ENCODE measurements at places on chromosomes 2 and 18.

- no peak for DNase-seq
Measured at GRCh38 chr2:68193144-68193543, 35.5 kb downstream of the PNO1 start.

DNA sequence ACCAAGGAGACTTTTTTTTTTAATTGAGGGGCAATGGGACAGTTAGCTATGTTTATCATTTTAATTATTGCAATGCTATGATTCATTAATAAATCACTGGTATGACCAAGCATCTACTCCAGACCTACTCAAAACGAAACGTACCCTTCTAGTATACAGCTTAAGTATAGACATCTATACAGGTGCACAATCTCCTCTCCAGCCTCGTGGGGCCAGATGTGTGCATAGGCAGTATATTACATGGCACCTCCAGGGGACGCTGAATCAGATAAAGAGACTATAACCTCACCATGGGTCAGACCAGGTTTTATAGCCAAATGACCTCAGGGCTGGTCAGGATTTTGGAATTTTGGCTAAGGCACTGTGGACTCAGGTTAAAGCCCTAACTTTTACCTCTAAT is 86.6 kb downstream of the SS18 start:
- DNase-seq: no peak

GRCh38 chr18:62499263-62499650 is 23.6 kb upstream of the ZCCHC2 start:
- no peak for DNase-seq

DNA sequence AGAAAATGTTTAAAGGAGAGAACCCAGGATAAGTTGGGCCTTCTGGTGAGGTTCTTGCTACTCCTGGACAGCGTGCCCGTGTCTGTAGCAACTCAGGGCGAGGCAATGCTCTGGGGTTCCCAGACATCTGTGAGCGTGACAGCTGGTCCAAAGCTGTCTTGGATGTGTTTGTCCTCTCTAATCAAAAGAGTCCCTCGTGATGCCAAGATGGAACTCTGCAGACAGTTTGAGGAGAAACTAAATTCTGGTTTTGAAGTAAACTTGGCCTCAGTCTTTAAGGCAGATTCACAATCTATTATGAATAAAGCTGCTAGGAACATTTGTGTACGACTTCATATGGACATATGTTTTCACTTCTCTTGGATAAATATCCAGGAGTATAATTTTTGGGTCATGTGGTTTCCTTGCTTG is 47.3 kb downstream of the TMEM17 start:
- no peak for DNase-seq

DNA sequence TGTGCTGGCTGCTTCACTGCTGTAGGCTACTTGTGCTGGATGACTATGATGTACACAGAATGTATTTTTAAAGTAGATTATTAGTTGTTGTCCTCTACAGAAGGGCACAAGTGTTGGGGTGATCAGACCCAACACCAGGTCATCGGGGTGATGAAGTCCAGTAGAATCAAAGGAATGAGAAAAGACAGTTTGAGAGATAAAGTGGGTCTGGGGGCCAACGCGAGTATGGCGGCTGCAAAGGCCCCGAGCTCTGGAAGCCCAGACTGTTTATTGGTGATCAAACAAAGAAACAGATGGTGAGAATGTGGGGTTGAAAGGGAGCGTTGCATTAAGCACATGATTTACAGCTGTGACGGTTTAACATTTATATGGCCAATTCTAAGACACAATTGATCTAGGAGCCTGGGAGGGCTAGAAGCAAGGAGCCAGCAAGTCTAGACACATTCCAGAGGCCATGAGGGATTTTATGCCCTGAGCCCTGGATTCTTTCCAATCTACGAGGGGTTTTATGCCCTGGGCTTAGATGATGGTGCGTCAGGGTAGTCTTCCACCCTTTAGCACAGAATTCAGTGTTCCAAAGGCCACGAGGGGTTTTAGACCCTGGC is 153.5 kb downstream of the AGPS start:
- DNase-seq: no peak

GRCh38 chr2:146917431-146918042 is 927.3 kb upstream of the ACVR2A start:
- no peak for DNase-seq

- DNase-seq: no peak
Measured at GRCh38 chr2:119222213-119222612, 1.4 kb upstream of the STEAP3 start.

DNA sequence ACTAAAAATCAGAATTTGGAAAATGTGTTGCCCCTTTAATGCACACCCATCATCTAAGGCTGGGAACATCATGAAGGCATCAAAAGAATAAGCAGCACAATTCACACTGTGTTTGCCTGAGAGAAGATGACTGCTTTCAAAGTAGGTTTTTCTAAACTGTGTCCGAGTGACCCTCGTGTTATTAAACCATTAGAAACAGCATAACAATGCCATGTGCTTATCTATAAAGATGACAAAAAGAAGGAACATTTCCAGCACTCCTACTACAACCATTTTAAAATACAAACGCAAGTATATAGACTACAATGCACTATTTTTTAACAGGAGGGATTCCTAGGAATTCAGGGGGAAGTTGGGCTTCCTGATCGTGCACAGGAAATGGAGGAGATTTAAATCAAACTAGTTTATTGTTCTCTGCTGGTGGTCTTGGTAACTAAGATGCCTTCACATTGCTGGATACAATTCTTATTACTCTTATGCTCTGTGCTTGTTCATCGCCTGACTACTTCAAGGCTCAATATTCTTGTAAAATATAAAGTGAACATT is 305.9 kb upstream of the CCDC68 start:
- no peak for DNase-seq

- DNase-seq: no peak
Measured at GRCh38 chr2:196166876-196167275, 4.5 kb downstream of the STK17B start.

DNA sequence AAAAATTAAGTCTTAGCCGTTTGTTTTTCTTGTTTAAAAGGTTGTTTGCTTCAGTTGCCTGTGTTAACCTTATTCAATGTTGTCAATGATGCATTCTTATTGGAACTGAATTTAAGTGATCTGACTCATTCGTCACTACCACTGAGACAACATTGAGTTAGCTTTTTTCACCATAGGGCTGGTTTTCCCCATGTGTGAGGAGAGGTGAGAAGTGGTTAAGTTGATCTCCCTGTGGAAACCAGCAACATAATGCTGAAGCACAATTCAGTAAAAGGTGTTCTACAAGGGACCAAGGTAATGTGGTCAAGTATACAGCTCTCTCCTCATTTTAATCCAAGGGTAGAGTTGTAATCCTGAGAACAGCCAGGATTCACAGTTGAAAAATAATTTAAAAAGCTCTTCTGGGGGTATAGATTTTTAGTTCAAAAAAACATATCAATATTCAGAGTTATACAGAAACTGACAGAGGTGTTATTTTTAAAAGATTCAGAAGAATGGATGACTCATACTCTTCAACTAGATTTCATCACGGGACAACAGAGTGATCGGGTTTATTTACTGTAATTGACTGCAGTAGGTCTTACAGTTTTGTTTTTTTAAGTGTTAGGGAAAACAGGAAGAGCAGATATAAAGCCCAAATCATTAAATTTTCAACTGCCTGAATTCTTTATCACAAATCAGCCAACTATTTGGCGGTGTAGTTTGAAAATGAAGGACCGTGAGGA is 12.6 kb downstream of the NOP58 start:
- no peak for DNase-seq

DNA sequence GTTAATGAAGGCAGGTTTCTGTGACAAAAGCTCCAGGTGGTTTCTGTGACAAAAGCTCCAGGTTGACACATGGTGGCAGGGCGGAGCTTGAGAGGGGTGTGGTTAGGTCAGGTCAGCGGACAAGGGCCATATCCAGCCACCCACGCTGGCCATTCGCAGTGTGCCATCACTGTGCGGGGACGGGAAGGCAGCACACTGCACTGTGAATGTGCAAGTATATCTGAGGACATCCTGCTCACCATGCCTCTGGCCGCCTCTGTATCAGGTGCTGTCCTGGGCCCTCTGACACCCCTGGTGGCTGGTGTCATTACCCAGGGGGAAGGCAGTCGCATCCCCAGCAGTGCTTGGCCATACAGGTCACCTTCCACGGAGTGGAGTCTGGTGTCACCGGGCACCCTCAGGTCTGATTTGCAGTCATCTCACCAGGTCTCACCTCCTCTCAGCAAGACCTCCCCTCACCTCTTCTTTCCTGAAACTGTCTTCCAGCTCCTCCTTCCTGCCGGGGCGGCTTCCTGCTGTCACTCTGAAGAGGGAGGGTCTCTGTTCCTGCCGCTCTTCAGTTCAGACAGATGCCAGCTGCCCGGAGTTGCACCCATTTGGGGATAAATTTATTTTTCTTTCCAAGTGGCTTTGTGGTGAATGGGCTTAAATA is 34.9 kb downstream of the CTIF start:
- DNase-seq: no peak

Data from esophagus muscularis mucosa (tissue), 4 donors.